ENCODE measurements at places on chromosomes 7 and 10.

DNA sequence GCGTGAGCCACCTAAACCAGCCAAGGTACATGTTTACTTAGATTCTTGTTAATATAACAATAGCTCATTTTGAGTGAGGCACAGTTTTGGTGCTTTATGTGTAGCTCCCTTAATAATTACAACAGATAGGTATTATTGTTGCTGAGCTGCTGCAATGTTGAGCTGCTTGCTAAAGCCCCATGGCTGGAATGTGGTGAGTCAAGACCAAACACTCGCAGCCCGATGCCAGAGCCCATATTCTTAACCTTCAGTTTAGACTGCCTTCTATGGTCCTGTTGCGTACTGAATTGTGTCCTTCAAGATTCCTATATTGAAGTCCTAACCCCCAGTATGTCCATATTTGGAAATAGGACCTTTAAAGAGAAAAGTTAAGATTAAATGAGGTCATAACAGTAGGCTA, 407.1 kb downstream of the NEBL start:
- no peak for DNase-seq

- no peak for DNase-seq
These were observed 8.4 kb downstream of the GIGYF1 start for GRCh38 chr7:100685631-100686145.

DNA sequence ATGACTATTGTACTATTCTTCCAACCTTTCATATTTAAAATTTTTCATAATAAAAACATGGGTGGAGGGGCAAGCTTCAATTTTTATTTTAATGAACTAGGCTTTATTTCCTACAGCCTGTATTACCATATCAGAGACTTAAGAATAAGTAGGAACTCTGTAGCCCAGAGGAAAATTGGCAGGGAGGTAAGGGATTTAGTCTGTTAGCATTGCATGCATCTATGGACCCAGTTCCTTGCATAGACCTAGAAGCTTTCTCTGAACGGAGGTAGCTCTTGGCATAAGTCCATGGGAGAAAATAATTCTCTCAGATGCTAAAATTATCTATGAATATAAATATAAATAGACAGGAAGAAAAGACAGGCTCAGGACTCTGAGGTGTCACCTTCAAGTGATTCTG, 31.4 kb upstream of the CCDC6 start:
- DNase-seq, result no peak

DNA sequence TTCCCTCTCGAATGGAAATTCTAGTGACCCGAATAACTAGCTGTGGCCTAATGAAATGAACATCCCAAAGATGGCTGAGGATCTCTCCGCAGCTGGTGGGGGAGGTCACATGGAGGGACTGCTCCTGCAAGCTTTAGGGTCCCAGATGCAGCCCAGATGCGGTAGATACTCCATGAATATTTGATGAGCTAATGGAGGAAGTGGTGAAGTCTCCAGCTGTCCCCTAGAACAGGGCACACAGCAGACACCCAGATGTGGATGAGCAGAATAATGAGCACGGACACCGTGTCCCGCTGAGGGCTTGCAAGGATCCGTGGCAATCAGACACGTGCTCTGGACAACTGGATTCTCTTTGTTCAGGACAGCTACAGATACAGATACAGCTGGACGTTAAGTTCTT, 59.2 kb downstream of the DENND2A start:
- no peak for DNase-seq

GRCh38 chr7:69722843-69723242, 124.6 kb downstream of the AUTS2 start:
- DNase-seq, result no peak

DNA sequence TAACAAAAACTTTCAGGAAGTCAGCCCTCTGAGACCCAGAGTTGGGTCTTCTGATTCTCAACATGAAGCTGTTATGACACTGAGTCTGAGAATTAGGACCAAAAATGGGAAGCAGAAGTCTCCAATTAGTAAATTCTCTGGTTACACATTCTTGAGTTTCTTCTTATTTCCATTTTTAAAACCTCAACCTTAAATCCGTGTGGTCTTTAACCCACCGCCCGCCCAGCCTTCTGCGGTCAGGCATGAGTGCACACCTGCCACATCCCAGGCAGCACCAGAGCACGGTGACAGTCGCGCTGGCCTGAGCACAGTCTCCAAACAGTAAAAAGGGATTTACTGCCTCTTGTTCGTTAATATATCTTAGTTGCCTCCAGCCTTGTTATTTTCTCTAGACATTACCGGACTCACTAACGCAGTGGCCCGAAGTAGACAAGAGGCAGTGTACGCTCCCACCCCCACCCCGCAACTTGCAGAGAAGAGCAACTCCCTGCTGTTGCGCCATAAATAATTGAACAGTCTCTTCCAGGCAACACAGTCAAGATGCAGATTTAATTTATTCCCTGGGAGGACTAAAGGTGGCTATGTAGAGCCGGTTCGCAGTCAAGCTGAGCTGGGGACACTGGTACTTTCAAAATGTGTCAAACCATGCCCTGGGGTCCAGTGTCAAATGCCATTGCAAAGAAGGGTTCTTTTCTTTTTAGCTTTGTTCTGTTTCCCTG, 147.0 kb upstream of the CELF2 start:
- peak; percentile 12 for DNase-seq

GRCh38 chr10:64419461-64419860, 898.3 kb downstream of the REEP3 start:
- no peak for DNase-seq

DNA sequence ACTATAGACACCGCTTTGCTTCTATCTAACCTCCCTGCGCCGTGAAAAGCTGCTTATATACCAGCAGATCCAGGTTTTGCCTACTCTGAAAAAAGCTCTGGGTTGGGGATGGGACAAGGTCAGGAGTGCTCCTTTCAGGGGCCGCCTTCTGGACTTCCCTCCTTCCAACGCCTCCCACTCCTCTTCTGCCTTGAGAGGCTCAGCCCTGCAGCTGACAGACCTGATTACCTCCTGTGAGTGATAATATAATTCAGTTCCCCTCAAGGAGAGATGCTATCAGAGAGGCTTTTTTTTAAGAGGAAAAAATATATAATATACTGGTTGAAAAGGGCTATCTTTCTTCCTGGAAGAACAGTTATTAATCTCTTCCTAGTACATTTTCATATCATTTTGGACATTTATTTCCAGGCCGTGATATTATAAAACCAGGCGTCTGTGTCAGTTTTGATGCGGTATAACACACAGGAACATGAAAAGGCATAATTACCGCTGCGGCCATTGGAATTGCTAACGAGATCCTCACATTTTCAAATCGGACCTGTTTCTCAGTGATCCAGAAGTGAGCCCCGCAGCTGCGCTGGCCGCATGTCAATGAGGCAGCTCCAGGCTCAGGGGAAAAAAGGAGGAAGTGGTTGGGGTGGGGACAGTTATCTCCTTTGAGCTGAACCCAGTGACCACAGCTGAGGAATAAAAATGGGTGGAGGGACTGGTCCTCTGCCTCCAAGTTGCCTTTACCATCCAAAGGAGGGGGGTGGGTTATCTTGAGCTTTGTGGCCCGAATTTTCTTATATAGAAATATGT, 457.1 kb downstream of the TYW1 start:
- no peak for DNase-seq

DNA sequence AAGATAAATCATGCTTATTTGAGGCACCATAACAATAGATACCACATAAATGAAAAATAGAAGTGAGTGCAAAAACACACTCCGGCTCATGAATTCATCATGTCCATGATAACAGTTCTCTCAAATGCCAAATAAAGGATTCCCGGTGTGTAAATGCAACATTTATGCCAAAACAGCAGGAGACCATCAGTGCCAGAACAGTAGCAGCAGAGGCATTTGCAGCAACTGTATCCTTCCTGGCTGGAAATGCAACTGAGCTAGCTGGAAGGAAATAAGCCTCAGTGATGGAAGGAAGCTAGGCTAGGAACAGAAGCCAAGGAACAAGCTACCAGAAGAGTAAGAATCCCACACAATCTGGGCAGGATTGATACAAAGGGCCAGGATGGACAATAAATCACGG, 79.9 kb upstream of the THSD7A start:
- DNase-seq, result no peak

- DNase-seq, result peak; percentile 14
These were observed 1.8 kb upstream of the INTS1 start for GRCh38 chr7:1505731-1506550.

- no peak for DNase-seq
These were observed 4.1 kb downstream of the TRIM8 start for GRCh38 chr10:102648269-102648888.

- no peak for DNase-seq
These were observed 98.0 kb downstream of the TEX36 start for GRCh38 chr10:125584954-125585353.

DNA sequence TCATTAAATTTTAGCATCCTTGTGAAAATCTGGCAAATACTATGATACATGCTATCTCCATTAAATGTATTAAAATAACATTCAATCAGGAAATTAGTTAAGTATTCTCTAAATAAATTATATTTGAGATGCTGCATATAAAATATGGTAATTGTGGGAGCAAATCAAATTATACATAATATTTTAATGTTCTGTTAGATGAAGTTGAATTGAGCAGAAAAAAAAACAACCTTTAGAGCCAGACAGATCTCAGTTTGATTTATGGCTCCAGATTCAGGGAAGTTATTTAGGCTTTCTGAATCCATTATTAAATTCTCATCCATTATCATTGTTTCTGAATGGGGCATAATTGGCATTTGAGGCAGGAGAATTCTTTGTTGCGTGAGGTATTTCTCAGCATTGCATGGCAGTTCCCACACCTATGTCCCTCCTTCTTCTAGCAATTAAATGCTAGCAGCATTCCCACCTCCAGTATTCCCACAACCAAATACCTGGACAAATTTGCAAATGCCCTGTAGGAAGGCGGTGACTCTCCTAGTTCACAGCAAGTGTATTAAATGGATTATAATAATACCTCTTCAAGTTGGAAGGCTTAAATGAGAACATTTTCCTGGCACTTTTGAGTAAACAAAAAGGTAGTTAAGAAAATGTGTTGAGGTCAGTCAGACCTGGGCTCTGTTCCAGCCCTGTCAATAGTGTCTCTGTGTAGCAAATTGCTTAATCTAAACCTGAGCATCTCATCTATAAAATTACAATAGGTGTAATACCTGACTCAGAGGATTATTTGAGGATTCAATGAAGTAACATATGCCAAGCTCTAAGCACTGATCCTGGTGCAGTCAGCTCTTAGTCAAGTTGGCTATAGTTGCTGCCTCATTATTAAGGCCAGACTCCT, 108.9 kb downstream of the RNLS start:
- DNase-seq, result no peak

- DNase-seq, result no peak
These were observed 72.2 kb downstream of the MTURN start for GRCh38 chr7:30206942-30207341.

- DNase-seq, result no peak
These were observed 879 bp upstream of the VPS41 start for GRCh38 chr7:38909870-38910269.

- no peak for DNase-seq
These were observed 236.0 kb downstream of the MAGI2 start for GRCh38 chr7:79217468-79217867.

- no peak for DNase-seq
These were observed 35.7 kb downstream of the GFRA1 start for GRCh38 chr10:116237260-116237659.

- DNase-seq, result no peak
These were observed 95.7 kb downstream of the ELAPOR2 start for GRCh38 chr7:86963599-86964230.

All from thyroid gland (tissue), 4 donors.